ENCODE measurements at places on chromosomes 6 and 20.

DNA sequence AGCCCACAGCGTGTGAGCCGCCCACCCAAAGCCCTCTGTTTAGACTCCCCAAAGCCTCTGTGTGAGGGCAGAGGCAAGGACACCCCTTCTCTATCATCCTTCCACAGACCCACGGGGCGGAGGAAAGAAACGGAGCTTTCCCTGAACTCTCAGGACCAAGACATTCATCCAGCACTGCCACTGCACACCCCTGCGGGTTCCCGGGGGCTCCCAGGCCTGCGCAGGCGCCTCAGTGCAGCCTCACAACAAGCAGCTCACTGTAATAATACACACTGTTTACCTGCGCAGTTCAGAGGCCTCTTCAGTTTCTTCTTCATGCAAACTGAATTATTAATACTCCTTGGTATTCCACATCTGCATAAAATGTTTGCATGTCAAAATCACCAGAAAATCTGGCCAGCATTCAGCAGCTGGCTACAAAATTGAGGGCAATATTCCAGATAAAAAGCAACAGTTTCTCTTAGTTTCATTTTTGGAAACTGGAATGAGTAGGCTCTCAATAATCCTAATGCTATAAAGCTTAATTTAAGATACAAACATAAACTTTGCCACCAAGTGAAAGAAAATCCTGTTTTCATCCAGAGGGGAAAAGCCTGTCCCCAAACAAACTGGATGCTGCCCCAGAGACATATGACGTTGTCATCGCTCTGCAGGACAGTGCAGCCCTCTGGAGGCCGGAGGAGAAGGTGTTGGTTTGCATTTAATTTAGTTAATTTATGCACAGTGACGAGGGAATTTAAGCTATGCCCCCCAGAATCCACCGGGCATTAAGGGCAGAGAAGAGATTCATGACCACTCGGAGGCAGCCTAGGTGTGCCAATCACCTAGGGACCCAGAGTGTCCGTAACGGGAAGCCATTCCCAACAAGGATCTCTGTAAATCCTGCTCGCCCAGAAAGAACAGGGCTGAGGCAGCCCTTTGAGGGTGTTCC lies 45.3 kb downstream of the NINL start:
- DNase-seq = peak; percentile 44

DNA sequence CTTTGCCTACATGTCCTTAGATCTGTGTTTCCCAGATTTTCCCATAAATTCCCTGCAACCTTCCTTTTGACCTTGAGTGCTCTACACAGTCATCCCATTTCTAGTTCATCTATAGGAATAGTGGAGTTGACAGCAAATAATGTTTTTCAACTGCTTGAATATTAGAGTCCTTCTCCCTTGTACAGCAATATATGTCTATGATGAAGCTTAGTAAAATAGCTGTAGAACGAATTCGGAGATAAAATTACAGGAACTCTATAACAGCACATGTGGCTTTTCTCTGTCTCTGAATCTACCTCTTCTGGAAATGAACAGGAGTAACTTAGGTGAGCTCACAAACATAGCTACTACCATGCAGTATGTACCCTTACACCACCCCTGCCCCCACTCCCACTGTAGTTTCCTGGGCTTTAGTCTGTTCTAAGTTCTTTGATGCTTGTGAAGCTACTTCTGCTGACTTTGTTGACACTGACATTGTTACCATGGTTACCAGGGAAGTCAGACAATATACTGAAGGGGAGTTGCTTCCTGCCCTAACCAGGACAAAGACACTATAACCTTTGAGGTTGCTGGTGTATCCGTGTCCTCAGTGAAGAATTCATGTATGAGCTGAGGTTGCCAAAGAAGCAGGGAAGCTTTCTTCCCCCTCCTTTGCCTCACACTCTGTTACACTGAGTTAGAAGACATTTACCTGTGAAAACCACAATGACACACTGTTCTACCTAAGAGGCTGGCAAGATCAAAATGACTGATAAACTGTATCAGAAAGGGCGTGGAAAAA lies 35.8 kb upstream of the SHLD1 start:
- DNase-seq = no peak

DNA sequence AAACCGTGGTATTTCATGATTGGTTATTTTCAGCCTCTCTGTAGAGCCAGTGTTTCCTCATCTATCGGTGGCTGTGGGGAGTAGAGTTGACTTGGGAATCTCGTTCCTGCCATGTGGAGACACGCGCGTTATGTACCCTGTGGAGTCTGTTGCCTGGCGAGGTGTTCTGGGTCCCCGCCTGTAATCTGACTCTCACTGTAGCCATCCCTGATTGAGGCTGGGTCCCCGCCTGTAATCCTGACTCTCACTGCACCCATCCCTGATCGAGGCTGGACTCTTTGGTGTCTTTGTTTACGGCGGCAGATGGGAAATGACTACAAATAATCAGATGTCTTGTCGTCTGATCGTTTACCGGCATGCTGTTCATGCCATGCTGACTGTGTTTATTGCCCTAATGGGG lies 153.9 kb downstream of the DTNBP1 start:
- DNase-seq = no peak

DNA sequence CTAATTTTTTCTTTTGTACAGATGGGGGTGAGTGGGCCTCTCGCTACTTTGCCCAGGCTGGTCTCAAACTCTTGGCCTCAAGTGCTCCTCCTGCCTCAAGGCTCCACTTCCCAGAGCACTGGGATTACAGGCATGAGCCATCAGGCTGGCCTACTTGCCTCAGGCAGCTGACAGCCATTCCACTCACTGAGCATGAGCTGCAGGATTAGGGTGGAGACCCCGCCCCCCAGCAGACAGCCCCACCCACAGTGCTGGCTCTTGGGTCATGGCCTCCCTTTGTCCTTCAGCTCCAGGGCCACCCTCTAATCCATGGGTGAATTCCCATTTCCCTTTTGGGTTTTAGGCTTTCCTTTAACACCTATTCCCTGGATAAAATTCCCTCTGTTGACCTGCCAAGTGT lies 82.1 kb downstream of the BFSP1 start:
- no peak for DNase-seq

DNA sequence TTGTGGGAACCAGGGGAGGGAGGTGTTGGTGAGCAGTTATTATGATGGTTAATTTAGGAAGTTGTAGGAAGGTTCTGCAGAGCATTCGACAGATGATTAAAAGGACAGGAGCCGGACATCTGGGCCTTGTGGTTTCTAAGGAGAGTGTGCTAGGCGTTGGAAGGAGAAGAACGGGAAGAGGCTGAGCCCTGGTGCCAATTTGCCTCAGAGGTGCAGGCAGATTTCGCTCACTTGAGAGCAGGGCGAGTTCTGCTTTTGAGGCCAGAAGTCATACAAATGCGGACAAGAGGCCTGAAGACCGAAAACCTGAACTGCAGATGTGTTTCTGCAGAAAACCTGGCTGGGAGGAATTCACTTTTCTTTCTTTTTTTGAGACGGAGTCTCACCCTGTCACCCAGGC lies 30.5 kb upstream of the RPS6KA2 start:
- no peak for DNase-seq

DNA sequence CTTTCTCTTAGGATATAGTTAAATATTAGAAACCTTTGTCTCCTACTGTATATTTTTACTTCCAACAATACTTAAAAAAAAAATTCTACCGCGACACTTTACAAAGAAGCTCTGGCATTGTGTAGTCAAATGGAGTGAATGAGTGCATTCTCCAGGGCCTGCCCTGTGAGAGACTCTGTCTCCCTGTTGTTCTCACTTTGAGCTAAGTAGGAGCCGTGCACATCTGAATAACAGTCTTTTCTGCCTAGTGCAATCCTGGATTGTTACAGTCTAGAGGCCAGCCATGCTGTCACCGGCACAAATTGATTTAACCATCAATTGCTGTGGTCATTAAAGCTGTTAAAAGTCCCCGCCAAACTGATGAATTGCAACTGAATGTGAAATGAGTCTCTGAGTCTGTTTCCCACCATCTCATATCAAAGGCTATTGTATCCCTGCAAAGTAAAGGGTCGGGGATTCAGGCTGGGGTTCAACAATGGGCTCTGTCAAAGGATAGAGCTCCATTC lies 156.0 kb downstream of the RFPL4B start:
- no peak for DNase-seq

GRCh38 chr6:14759976-14760672 lies 485.7 kb upstream of the JARID2 start:
- DNase-seq = no peak

- no peak for DNase-seq
Measured at GRCh38 chr6:121647905-121648304, 212.5 kb downstream of the GJA1 start.

DNA sequence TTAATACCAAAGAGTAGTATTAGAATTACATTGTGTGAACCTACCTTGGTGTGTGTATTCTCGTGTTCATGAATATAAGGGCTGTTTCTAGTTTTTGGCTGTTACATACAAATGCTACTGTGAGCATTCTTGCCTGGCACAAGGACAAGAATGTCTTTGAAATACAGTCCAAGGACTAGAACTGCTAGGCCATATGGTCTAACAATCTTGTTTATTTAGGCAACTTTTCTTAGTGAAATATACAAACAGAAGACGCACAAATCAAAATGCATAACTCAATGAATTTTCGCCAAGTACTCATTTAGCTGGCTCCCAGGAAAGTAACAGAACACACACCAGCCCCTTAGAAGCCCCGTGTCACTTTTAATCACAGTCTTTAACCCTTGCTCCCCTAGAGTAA lies 28.5 kb downstream of the KDM1B start:
- no peak for DNase-seq

DNA sequence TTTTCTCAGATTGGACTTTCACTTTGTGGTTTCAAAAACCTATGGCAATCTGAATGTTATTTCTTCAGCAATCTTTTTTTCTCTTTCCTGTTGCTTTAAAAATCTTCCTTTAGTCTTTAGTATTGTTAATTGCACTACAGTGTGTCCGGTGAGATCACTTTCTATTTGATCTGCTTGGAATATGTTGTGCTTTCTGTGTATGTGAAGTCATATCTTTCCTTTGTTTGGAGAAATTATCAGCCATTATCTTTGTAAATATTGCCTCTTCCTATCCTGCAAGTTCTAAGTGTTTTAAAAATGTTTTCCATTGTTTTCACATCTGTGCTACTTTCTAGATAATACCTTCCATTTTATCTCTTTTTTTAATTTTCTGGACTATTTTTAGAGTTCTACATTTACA lies 171.4 kb upstream of the PRSS16 start:
- DNase-seq = no peak

DNA sequence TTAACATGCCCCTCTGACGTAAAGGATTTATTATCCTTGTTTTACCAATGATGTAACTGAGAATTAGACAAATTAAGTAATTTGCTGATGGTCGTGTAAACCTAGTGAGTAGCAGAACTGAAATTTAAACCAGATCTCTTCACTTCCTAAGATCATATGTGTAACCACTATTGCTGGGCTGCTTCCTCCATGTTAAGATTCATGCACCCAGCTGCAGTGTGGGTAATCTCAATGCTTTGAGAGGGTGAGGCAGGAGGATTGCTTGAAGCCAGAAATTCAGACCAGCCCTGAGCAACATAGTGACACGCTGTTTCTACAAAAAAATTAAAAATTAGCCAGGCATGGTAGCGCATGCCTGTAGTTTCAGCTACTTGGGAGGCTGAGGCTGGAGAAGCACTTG lies 97.9 kb downstream of the L3MBTL3 start:
- no peak for DNase-seq

GRCh38 chr6:90865513-90865912 lies 278.6 kb upstream of the MAP3K7 start:
- DNase-seq = no peak

- peak; percentile 25 for DNase-seq
Measured at GRCh38 chr20:46757754-46758678, 48.6 kb downstream of the SLC2A10 start.

DNA sequence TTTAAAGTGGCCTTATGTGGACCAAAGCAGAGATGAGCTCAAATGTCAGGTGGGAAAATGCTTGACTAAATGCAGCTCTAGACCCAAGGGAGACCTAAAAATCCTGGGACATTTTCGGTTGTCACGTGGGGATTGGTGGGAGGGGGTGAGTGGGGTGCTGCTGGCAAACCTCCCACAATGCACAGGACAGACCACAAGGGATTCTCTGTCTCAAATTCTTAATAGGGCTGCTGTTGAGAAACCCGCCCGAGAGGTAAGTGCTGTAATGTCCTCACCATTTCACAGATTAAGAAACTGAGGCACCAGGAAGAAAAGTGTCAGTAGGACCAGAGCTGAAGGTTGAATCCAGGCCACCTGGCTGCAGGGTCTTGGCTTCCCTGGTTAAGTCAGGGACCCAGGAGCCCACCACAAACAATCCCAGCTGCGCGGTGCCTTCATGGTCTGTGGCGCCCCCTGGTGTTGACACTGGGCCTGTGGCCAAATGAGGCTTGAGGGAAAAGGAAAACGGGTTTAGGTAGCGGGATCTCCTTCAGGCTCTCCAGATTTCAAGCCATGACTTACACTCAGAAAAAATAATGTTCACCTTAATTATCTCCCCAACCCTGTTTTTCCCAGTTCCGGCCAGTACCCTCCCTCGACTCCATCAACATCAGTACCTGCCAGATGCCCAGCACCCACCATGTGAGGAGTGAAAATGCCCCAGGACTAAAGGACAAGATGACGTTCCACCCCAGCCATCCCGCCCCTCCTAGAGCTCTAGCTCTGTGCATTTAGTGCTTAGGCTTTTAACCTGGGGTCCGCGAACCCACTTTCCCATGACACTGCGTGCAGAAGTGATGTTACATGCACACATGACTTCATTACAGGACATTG lies 7.2 kb downstream of the HLA-G start:
- DNase-seq = no peak

- no peak for DNase-seq
Measured at GRCh38 chr6:130489514-130489913, 123.7 kb downstream of the TMEM200A start.

- DNase-seq = no peak
Measured at GRCh38 chr20:24382331-24382730, 87.1 kb upstream of the SYNDIG1 start.

- DNase-seq = no peak
Measured at GRCh38 chr6:125201961-125202729, 48.6 kb downstream of the TPD52L1 start.

DNA sequence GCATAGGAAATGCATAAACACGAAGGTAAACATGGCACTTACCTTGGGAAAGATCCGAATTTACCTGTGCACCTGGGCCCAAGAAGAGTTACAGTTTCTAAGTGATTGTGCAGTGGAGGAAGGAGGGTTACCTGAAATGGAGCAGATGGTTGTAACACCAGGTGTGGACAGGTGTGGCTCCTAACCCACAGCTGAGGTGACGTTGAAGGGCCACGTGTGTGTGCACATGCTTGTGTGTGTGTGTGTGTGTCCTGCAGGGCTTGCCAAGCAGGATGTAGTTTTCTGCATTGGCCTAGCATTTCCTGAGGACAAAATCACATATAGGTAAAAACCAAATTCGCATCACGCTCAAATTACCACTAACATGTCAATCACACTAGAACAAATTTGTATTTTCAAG lies 240.8 kb downstream of the ANKRD60 start:
- DNase-seq = no peak

GRCh38 chr6:91341473-91341872 lies 754.6 kb upstream of the MAP3K7 start:
- no peak for DNase-seq

DNA sequence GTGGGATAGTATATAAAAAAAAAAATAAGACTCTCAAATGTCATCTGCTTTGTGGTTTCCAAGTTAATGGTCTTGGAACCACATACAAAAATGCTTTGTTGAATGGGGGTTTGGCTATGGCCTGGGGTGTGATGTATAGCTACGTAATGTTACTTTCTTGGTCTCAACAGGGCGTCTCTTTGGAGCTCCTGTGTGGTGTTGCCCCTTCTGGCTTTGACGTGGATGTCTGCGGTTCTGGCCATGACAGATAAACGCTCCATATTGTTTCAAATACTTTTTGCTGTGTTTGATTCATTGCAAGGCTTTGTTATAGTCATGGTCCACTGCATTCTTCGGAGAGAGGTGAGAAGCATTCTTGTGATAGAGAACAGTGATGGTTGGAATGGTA lies 457.7 kb downstream of the LMBRD1 start:
- DNase-seq = no peak

- peak; percentile 51 for DNase-seq
Measured at GRCh38 chr6:1365686-1366085, 23.7 kb upstream of the FOXF2 start.

Measured in forelimb muscle (tissue), 1 donor.